ENCODE measurements at places on chromosomes 1 and 21. TPM values are rescaled to one million over a fixed set of nuclear protein-coding genes. Genes with fewer than 3 reads are reported as not detected.

DNA sequence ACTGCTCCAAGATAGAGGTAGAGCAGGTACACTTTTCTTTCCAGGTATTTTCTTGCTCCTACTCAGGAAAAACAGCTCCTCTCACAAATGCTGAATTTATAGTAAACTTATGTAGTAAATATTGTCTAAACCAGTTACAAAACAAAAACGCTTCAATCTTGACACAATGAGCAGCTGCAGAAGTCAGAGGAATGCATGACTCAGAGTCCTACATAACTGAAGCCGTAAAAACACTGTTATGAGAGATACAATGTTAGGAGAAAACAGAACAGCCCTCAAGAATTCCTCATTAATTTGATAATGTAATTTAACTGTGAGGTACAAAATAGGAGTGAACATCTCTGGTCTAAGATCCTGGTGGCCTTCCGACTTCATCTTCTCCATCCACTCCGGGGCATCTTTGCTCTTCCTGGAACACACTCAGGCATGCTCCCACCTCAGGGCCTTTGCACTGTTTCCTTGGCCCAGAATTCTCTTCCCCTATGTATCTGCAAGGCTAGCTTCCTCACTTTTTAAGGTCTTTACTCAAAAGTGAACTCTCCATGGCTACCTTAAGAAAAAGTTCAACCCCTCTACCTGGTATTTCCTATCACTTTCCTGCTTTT is 138.5 kb downstream of the SLC45A1 start:
- no peaks in the 10 kb centered on the region for H3K36me3 ChIP-seq
- H3K27me3 ChIP-seq, result no peaks in the 10 kb centered on the region
- DNase-seq, result no peak
- H3K27ac ChIP-seq, result peak overlapping the region; percentile 48

Gene TMEM54
- 408 TPM for total RNA-seq

Gene LAMC2
- total RNA-seq, result 21.3 TPM

DNA sequence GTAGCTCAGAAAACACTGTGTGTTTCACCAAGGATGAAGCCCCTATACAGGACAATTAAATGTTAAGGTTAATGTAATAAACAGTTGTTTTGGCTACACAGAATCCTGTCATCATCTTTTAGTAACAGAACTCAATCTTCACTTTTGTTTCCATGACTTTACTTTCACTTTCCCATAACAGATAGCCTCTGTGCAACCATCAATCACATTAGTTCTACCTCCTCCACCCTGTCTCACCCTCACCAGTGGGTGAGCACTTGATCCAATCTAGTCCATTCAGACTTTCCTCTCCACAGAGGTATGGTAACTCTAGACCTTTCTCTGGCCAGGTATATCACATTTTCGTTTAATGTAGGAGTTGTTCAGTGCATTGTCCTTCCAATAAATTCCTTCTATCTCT is 1018.5 kb downstream of the ADGRL2 start:
- H3K4me3 ChIP-seq, result no peak overlapping the region
- H3K36me3 ChIP-seq, result no peaks in the 10 kb centered on the region
- no peak overlapping the region for H3K27ac ChIP-seq
- H3K27me3 ChIP-seq, result no peaks in the 10 kb centered on the region
- no peaks in the 10 kb centered on the region for H3K4me1 ChIP-seq

Gene EDARADD
- 5.1 TPM for total RNA-seq

- no peaks in the 10 kb centered on the region for H3K27me3 ChIP-seq
- no peak overlapping the region for H3K27ac ChIP-seq
- no peak overlapping the region for H3K4me3 ChIP-seq
- no peak for DNase-seq
Measured at GRCh38 chr1:240100371-240100934, 8.8 kb downstream of the FMN2 start.

DNA sequence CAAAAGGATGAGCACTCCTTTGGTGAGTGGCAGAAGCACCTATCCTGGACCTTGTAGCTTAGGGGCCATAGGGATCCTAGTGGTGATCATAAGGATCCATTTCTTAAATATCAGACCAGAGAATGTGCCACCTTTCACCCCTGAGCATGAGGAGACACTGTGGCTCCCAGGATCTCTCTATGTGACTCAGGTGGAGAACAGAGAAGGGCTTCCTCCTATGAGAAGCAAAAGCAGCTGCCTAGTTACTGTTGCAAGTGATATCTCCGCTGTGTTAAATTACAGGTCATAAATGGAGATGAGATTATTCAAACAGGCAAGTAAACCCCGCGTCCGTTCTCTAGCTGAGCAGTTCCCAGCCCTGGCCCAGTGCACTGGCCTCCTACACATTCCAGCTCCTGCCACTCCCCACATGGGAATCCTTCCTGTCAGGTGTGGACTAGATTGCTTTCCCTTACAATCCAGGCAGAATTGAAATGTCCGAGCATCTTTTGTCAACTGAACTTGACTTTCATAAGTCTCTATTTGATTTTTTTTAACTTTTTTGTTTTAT is 26.3 kb downstream of the CLEC20A start:
- no peaks in the 10 kb centered on the region for H3K4me1 ChIP-seq
- H3K36me3 ChIP-seq, result peaks cover 80% of the 10 kb centered on the region
- peak; percentile 61 for DNase-seq

Gene PCP4
- total RNA-seq, result 2.0 TPM

Gene S100A3
- not detected for total RNA-seq

DNA sequence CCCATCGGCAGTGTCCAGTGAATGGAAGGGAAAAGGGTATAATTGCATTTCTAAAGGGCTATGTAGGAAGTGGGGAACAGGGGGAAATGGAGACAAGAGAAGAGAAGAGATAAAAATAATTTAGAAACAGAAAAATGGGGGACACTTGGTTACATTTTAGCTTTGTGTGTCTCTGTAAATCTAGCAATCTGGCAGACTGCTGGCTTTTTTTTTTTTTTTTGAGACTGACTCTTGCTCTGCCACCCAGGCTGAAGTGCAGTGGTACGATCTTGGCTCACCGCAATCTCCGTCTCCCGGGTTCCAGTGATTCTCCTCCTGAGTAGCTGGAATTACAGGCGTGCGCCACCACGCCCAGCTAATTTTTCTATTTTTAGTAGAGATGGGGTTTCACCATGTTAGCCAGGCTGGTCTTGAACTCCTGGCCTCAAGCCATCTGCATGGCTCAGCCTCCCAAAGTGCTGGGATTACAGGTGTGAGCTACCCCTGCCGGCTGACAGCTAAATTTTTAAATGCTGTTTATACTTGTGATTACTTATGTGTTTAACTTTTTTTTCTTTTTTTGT is 53.4 kb downstream of the AGPAT3 start:
- H3K4me1 ChIP-seq, result peaks cover 75% of the 10 kb centered on the region
- no peaks in the 10 kb centered on the region for H3K36me3 ChIP-seq
- H3K4me3 ChIP-seq, result no peak overlapping the region
- H3K27ac ChIP-seq, result no peak overlapping the region

GRCh38 chr1:7581754-7582459 is 189.2 kb upstream of the VAMP3 start:
- DNase-seq, result no peak
- no peaks in the 10 kb centered on the region for H3K36me3 ChIP-seq
- no peaks in the 10 kb centered on the region for H3K27me3 ChIP-seq

DNA sequence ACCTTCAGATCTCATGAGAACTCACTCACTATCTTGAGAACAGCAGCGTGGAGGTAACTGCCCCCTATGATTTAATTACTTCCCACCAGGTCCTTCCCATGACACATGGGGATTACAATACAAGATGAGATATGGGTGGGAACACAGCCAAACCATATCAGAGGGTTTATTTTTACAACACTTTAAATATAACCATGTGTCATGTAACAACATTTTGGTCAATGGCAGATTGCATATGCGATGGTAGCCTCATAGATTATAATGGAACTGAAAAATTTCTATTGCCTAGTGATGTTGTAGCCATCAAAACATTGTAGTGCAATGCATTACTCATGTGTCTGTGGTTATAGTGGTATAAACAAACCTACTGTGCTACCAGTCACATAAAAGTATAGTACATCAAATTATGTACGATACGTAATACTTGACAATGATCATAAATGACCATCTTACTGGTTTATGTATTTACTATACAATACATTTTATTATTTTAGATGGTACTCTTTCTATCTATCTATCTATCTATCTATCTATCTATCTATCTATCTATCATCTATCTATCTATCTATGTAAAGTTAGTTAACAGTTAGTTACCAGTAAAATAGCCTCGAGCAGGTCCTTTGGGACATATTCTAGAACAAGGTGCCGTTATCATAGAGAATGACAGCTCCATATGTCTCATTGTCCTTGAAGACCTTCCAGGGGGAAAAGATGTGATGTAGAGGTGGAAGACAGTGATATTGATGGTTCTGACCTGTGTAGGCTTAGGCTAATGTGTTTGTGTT is 12.6 kb upstream of the S100B start:
- no peak overlapping the region for H3K4me3 ChIP-seq
- H3K4me1 ChIP-seq, result peaks cover 4% of the 10 kb centered on the region
- no peak overlapping the region for H3K27ac ChIP-seq
- H3K36me3 ChIP-seq, result no peaks in the 10 kb centered on the region
- no peak for DNase-seq

DNA sequence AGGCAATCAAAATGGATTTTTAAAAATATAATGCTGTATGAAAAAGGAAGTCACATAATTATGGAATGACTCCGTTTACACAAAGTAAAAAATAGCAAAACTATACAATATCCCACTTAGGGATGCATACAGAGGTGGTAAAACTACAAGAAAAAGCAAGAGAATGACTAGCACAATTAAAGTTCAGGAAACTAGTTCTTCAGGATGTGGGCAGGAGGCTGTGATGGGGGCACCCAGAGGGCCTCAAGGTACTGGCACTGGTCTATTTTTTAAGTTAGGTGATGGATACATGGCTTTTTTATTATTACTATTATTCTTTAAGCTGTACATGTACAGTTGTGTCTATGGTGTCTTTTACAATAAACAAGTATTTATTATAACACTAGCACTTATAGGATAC is 1.4 kb upstream of the ZC3H12A start:
- no peak overlapping the region for H3K4me3 ChIP-seq
- no peak for DNase-seq
- peaks cover 67% of the 10 kb centered on the region for H3K4me1 ChIP-seq
- no peak overlapping the region for H3K27ac ChIP-seq
- H3K27me3 ChIP-seq, result no peaks in the 10 kb centered on the region

DNA sequence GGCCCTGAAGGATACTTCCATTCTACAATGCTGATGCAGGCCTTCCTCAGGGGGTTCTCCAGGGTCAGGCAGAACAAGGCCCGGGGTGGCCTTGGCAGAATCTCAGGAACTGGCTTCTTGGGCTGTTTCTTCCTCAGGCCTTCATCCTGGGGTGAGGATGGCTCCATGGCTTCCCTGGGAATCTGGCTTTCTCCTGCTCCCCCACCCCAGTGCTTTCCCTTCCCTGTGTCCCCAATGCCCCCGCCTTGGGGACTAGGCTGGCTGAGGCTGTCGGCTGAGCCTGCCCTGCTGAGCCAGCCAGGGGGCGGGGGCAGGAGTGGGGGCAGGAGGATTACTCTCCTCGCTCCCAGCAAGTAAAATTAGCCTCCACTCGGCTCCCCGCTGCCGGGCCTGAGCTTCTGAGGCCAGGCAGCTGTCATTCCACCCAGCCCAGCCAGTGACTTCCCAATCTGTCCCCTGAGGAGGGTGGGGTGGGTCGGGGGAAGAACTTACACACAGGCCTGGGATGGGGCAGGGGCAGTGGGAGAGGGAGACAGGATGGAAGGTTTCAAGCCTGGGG is at the start of gene CACNA1S:
CACNA1S (minus strand) TSS at position 254 of the 559 bp plus-strand sequence; CDS start at position 167, 87 bp downstream.
- H3K27ac ChIP-seq, result no peak within 1 kb of the TSS
- peaks cover 31% of the 10 kb centered on the region for H3K27me3 ChIP-seq
- peaks cover 20% of the 10 kb centered on the region for H3K4me1 ChIP-seq

DNA sequence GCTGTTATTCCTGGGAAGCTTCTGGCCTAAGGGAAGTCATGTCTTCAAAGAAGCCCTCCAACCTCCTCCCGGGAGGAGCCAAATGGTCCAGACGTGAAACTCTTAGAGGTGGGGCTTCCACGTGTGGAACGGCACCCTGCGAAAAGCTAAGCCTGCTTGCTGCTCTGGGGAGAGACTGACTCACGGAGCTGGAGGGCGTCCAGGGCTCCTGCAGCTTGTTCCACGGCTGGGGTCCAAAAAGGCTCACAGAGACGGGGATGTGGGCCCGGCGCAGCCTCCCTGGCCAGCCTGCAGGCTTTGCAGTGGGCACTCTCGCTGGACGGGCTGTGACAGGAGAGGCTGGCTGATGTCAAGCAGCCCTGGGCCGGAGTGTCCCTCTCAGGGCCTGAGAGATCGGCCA is 105.1 kb downstream of the COLGALT2 start:
- no peaks in the 10 kb centered on the region for H3K27me3 ChIP-seq
- H3K27ac ChIP-seq, result peak overlapping the region; percentile 52
- peaks cover 14% of the 10 kb centered on the region for H3K36me3 ChIP-seq
- peak; percentile 86 for DNase-seq

- no peaks in the 10 kb centered on the region for H3K36me3 ChIP-seq
- peaks cover 17% of the 10 kb centered on the region for H3K27me3 ChIP-seq
- no peaks in the 10 kb centered on the region for H3K4me1 ChIP-seq
Measured at GRCh38 chr21:26969971-26970725, 3.3 kb upstream of the ADAMTS5 start.

DNA sequence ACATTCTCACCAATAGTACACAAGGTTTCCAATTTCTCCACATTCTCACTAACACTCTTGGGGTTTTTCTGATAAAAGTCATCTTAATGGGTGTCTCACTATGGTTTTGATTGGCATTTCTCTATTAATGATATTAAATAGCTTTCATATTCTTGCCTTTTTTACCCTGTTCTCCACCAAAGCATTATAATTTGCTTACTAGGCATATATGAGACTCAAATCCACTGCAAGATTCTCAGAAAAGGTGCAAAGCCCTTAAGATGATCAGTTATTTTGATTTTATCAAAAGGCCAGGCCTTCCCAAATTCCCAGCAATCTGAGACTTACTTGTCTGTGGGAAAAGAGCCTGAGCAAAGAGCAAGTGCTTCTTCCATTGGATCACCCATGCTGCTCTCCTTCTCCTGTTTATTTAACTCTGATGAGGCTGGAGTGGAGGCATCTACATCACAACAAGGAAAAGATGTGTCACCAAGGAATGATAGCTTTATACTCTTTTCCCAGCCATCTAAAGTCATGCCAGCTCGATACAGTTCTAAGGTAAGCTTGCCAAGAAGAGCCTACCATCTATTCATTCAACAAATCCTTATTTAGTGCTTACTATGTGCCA is 24.6 kb downstream of the CLSPN start:
- H3K4me1 ChIP-seq, result no peaks in the 10 kb centered on the region
- no peak for DNase-seq
- H3K4me3 ChIP-seq, result no peak overlapping the region
- H3K27ac ChIP-seq, result no peak overlapping the region

Gene TEDDM1
- total RNA-seq, result not detected

Gene HSPG2
- total RNA-seq, result 504 TPM

- peaks cover 19% of the 10 kb centered on the region for H3K36me3 ChIP-seq
- H3K4me1 ChIP-seq, result peaks cover 22% of the 10 kb centered on the region
- no peak overlapping the region for H3K27ac ChIP-seq
- H3K4me3 ChIP-seq, result no peak overlapping the region
- no peak for DNase-seq
Measured at GRCh38 chr1:150804671-150805070, 3.4 kb downstream of the CTSK start.

GRCh38 chr1:234532503-234532922 is 53.5 kb upstream of the TARBP1 start:
- peak overlapping the region; percentile 97 for H3K27ac ChIP-seq
- no peak overlapping the region for H3K4me3 ChIP-seq

Gene FAM177B
- 21.9 TPM for total RNA-seq

Gene OLIG2
- not detected for total RNA-seq

Gene SDC3
- total RNA-seq, result 0.58 TPM

Gene TTC34
- total RNA-seq, result 1.3 TPM

Gene TRAPPC10
- 88.1 TPM for total RNA-seq

- H3K36me3 ChIP-seq, result no peaks in the 10 kb centered on the region
- H3K27me3 ChIP-seq, result no peaks in the 10 kb centered on the region
- no peak for DNase-seq
- peaks cover 7% of the 10 kb centered on the region for H3K4me1 ChIP-seq
- no peak overlapping the region for H3K4me3 ChIP-seq
- H3K27ac ChIP-seq, result no peak overlapping the region
Measured at GRCh38 chr1:108665067-108665466, 4.2 kb upstream of the HENMT1 start.

Gene NPHS2
- not detected for total RNA-seq

Gene CFHR3
- total RNA-seq, result not detected

Gene TCEANC2
- 2.2 TPM for total RNA-seq

Measured in stomach (tissue), 19 donors.